ENCODE measurements at places on chromosomes 11 and 22.

- no peak for DNase-seq
Measured at GRCh38 chr11:16911186-16911585, 103.0 kb downstream of the PLEKHA7 start.

DNA sequence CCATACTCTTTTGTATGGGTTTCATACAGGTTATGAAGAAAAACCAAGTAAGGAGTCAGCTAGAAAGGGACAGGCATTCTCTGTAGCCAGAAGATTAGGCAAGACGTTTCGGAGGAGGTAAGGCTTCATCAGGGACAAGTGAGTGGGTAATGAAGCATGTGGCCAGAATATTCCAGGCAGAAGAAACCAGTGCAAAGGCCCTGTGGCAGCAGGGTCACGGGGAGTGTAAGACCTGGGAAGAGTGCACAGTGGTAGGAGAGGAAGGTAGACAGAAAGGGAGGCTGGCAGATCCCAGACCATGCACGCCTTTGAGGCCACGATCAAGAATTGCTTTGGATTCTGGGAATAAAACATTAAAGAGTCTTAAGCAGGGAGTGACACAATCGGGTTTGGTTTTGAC lies 177.6 kb downstream of the MIAT start:
- no peak for DNase-seq

- no peak for DNase-seq
Measured at GRCh38 chr11:6191742-6192141, 7.3 kb upstream of the OR52W1 start.

- DNase-seq, result no peak
Measured at GRCh38 chr22:47734511-47734910, 972.1 kb downstream of the TBC1D22A start.

DNA sequence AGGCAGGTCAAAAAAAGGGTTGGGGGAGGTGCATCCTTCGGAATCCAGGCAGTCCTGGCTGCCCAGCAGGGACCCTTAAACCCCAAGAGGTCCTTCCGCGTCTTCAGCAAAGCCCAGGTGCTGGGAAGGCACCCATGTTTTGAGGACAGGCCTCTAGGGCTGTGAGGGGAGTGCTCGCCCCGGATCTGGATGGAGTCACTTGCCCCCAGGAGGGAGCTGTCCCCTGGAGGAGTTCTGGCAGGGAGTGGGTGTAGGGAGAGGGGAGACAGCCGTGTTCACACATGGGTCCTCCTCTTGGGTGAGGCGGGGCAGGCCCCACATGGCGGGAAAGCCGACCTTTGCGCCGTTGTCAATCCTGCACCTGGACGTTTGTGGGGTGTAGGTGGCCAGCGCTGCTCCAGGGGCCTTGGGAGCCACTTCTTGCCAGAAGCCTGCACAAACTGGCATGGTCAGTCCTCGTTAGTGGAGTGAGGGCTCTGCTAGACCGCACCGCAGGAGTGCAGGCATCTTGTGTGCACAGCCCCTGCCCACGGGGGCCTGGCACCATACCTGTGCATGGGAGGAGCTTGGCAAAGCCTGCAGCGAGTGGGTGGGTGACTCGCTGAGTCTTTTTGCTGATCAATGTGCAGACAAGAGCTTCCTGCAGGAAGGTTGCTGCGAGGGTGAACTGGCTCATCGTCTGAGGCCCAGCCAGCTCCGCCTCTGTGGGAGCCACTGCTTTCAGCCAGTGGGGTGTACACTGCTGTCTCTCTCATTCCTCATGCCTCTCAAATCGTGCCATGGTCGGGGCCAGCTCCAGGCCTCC lies 16.0 kb downstream of the PPIL2 start:
- DNase-seq, result no peak

- no peak for DNase-seq
Measured at GRCh38 chr22:28714043-28714628, 27.5 kb downstream of the CHEK2 start.

DNA sequence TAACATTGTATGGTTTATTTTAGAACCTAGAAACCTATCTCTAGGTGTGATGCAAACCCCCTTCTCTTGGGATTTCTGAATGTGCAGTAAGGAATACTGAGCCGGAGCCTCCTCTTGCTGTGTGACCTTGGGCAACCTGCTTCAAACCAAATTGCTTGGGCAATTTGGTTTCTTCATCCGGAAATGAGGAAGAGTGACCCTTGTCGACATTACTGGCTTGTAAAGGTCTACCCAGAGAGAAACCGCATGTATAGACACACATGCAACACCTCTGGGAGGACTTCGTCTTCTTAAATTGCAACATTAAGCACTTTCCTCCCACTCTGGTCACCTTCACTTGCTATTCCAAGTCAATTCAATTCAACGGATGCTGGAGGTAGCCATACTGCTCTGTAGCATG lies 19.6 kb upstream of the TP53I11 start:
- no peak for DNase-seq

DNA sequence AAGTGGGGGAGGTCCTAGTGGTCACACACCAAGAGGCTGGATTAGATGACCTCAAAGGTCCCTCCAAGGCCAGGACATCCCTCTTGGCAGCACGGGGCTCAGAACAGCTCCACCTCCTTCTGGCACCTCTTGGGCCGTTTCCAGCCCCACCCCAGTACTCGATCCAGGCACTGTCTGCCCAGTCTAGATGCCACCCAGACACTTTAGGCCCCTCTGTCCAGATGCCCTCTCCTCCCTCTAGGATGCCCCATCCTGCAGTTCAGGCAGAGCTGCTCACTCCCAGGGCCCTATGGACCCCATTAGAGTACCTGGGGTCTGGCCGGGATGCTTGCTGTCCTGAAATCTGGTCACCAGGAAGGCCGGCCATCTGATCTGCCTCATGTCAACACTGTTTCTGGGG lies 34.7 kb upstream of the PRR5 start:
- no peak for DNase-seq

DNA sequence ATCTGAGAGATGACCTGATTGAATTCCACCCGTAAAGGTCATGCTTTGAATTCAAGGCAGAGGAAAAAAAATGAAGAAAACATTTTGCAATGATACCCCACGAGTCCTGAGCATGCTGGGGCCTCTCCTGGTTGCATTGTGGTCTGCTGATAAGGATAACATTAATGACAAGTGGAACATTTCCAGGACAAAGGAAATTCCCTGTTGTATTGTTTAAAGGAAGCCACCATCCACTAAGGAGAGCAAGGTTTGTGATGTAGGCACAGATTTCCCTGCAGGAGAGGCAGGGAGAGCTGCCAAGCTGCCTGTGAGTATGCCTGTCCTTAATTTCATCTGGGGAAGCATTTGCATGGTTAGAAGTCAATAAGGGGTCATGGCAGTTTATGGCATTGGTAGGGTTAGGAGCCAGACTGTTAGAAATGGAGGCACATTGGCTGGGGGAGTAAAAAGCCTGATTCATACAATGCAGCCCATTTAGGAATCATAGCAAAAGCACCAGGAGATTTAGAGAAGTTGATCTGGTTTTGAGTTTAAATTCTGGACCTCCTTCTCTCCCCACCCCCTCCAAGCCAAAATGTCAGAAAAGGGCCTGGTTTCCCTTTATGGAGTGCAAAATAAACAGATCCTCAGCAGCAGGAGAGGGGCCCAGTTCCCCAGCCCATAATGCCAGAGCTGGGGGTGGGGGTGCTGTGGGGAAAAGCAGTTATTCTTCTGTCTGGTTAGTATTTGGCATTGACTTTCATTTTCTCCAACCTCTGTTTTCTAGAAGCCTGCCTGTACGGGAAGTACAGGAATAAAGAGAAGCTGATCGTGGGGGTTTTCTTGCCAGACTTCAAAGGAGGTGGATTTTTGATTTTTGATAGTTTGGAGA lies 22.1 kb downstream of the FLI1 start:
- DNase-seq, result no peak

DNA sequence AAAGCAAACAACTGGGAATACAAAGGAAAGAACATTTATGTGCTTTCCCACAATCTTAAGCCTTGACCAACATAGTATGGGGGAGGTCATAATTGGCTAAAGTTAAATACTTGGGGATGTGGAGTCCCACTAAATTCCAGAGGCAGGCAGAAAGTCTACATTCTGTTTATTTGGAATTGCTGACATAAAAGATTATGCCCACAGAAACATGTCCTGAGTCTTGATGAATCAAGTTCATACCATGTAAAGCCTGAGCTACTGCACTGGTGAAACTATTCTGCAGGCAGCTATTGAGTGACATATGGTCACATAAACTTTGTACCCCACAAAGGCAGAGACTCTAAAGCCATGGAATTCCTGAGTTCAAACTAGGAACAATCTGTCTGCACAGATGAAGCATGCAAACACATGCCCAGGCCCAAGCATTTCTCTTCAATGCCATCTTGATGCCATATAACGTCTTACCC lies 69.9 kb upstream of the CHRM4 start:
- DNase-seq, result no peak
